ENCODE measurements at places on chromosomes 12 and 14.

GRCh38 chr12:104641862-104642261 is 185.1 kb downstream of the CHST11 start:
- DNase-seq: peak; percentile 78

DNA sequence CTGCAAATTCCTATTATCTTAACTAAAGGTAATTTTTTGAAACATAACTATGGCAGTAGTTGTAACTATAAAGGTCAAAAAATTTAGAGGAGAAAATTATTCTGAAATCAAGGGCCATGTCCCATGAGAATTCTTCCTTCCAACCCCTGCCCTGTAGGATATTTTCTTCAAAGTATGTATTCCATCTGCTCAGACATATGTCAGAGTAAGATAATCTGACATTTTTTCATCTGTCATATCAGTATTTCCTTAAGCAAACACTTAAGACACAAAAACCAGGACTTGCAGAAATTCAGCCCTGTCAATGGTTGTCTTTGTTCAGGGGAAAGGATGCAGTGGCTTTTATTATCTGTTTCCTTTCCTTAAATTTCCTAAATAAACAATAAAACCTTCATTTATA is 36.3 kb downstream of the ACSS3 start:
- no peak for DNase-seq

GRCh38 chr12:113456761-113457160 is 14.9 kb downstream of the LHX5 start:
- no peak for DNase-seq

GRCh38 chr12:24711056-24712008 is 237.6 kb downstream of the BCAT1 start:
- DNase-seq: no peak

- DNase-seq: no peak
Observed at GRCh38 chr14:105267820-105268548, 19.7 kb downstream of the BTBD6 start.

- DNase-seq: peak; percentile 25
Observed at GRCh38 chr12:67415473-67415872, 146.3 kb downstream of the CAND1 start.

DNA sequence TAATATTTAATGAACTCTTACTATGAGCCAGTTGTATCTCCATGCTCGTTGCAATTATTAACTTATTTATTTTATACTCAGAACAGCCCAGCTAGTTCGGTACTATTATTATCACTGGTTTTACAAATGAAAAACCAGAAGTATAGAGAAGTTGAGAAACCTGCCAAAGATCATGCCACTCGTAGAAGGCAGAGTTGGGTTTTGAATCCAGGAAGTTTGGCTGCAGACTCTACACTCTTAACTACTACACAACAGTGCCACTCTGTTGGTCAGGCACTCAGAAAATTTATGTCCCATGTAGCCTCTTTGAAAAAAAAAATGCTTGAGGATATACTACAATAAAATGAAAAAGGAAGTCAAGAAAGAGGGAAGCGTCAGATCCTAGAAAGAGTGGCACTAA is 71.5 kb upstream of the ARID2 start:
- DNase-seq: no peak

- no peak for DNase-seq
Observed at GRCh38 chr12:79555028-79555925, 135.5 kb downstream of the PAWR start.

- no peak for DNase-seq
Observed at GRCh38 chr12:21849878-21850277, 75.4 kb upstream of the KCNJ8 start.

- DNase-seq: peak; percentile 22
Observed at GRCh38 chr12:113472191-113473121, 785 bp upstream of the LHX5 start.

- peak; percentile 83 for DNase-seq
Observed at GRCh38 chr14:54564868-54565784, 1.8 kb upstream of the SAMD4A start.

- DNase-seq: no peak
Observed at GRCh38 chr14:96536807-96537206, 34.6 kb downstream of the PAPOLA start.

DNA sequence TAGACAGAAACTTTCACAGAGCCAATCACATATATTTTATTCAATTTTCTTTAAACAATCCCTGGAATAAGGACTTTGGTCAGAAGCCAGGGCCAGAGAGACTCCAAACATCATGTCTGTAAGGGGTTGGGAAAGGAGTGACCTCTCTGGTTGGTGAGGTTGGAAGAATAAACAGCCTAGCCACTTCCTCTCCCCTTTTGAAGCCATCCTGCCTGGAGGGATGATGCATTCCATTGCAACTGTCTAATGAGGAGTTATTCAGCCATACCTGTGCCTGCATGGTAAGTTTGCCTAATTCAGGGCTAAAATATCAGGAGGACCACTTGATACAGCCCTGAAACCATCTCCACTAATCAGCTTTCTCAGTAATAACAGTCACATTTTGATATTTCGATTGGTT is 299.8 kb downstream of the KCNH5 start:
- no peak for DNase-seq

DNA sequence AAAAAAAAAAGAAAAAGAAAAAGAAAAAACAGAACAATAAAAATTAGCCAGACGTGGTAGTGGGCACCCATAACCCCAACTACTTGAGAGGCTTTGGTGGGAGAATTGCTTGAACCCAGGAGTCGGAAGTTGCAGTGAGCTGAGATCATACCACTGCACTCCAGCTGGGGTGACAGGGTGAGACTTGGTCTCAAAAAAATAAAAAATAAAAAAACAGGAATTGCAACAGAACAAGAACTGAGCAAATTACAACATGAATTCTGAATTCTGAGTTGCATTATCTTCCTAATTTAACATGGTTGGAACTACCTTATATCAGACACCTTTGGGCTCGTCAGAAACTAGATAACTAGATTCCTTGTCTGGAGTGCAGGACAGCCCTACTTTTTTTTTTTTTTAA is 53.3 kb upstream of the NR2C1 start:
- DNase-seq: no peak

- no peak for DNase-seq
Observed at GRCh38 chr12:121930862-121931261, 12.5 kb downstream of the CFAP251 start.
